Pancreas (tissue), 10 donors: ENCODE measurements at places on chromosomes 12 and 14. TPM values are rescaled to one million over a fixed set of nuclear protein-coding genes. Genes with fewer than 3 reads are reported as not detected.

GRCh38 chr14:93957751-93958566, 18.4 kb downstream of the ASB2 start:
- no peak for DNase-seq
- H3K4me1 ChIP-seq, result no peaks in the 10 kb centered on the region
- H3K4me3 ChIP-seq, result no peak overlapping the region
- no peaks in the 10 kb centered on the region for H3K27me3 ChIP-seq
- no peaks in the 10 kb centered on the region for H3K36me3 ChIP-seq

DNA sequence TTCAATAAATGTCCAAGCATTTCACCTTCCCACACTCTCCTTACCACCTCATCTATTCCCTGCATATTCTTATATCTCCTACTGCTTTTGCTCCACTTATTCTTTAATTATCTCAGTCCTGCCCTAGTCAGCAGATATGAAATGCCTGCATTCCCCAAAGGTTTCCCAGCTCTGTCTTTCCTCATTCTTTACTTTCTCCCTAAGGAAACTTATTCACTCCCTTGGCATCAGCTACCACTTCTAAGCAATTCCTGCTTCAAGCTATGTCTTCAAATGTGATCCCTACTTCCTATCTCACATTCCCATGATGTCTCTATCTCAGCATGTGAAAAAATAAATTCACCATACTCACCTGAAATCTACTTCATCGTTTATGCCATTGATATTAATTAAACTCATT, 111.8 kb downstream of the CAPZA3 start:
- H3K27me3 ChIP-seq, result no peaks in the 10 kb centered on the region
- no peak overlapping the region for H3K27ac ChIP-seq
- no peak for DNase-seq
- H3K4me1 ChIP-seq, result no peaks in the 10 kb centered on the region
- H3K4me3 ChIP-seq, result no peak overlapping the region
- no peaks in the 10 kb centered on the region for H3K36me3 ChIP-seq

GRCh38 chr12:105922670-105923102, 216.1 kb downstream of the NUAK1 start:
- no peaks in the 10 kb centered on the region for H3K27me3 ChIP-seq
- H3K4me3 ChIP-seq, result no peak overlapping the region
- H3K27ac ChIP-seq, result no peak overlapping the region
- no peaks in the 10 kb centered on the region for H3K4me1 ChIP-seq
- DNase-seq, result no peak

- peaks cover 2% of the 10 kb centered on the region for H3K4me1 ChIP-seq
- no peak overlapping the region for H3K4me3 ChIP-seq
- no peaks in the 10 kb centered on the region for H3K27me3 ChIP-seq
- H3K36me3 ChIP-seq, result no peaks in the 10 kb centered on the region
- H3K27ac ChIP-seq, result no peak overlapping the region
- DNase-seq, result no peak
Observed at GRCh38 chr12:69904777-69905176, 79.8 kb downstream of the MYRFL start.

DNA sequence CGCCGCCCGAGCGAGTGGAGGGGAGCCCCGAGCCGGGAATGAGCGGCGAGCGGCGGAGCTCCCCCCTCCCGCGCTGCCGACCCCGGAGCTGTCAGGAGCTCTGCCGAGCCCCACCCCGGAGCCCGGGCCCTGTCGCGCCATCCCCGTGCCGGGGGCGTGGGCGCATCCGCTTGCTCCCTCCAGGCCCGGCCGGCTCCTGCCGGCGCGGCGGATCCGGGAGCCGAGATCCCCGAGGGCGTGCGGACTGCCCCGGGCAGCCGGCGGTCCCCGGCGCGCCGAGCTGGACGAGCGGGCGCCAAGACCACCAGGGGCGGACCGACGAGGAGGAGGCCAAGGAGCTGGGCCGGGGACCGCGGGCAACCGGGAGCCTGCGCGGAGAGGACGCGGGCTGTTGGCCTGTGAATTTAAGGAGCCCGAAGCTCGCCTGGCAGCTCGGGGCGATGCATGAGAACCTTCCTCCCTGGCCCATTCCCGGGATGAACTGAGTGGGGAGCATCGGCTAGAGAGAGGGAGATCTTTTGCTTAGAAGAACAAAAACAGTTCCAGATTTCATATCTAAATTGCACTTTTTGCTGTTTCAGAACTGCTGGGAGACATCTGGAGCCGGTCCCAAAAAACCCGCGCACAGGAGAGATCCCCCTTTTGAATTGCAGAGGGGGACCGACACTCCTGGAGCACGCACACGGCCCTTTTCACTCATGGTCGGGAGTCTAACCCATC, 2.0 kb downstream of the PTHLH start:
- H3K4me3 ChIP-seq, result peak overlapping the region; percentile 61
- no peak overlapping the region for H3K27ac ChIP-seq
- peak; percentile 28 for DNase-seq

DNA sequence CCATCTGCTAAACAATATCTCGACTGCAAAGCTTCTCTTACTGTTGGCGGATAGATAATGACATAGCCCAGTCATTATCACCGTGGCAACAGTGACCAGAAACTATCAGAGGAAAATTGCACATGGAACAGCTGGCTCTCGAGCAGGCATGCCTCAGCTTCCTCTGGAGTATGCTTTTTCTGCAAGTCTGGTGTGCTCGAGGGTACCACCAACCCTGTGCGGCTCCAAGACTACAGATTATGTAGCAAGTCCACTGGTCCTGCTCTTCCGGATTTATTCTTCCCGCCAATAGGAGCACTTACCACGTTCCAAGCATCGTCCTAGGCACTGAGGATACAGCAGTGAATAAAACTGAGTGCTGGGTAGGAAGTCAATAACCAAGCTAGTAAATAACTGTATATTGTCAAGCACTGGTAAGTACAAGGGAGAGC, 1.4 kb upstream of the GLRX5 start:
- no peaks in the 10 kb centered on the region for H3K27me3 ChIP-seq
- peak overlapping the region; percentile 95 for H3K4me3 ChIP-seq
- no peak for DNase-seq
- H3K4me1 ChIP-seq, result peaks cover 21% of the 10 kb centered on the region

DNA sequence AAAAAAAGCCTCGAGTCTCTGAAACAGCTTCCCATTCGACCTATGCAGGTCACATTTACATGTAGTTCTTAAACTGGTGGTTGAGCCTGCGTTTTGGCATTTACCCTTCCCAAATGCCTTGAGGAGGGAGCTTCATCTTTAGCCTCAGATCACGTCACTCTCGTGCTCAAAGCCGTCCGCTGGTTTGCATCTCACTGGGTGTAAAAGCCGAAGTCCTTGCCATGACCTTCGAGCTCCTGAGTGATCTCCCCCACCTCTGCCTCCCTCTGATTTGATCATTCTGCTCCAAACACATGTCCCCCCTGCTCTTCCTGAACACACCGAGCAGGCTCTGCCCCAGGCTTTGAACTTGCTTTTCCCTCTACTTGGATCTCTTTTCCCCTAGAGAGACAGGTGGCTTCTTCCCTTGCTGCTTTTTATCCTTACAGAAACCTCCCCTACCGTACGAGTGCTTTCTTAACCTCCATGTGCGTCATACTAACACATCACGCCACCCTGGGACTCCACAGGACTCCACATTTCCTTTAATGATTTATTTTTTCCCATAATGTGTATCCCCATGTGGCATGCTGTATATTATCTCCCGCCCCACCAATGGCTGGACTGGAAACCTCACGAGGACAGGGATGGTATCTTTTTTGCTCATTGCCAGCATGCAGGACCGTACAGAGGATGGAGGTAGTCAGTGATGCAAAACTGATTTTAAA, 610.7 kb downstream of the VRK1 start:
- H3K4me1 ChIP-seq, result no peaks in the 10 kb centered on the region
- peaks cover 9% of the 10 kb centered on the region for H3K27me3 ChIP-seq
- H3K27ac ChIP-seq, result no peak overlapping the region
- H3K36me3 ChIP-seq, result no peaks in the 10 kb centered on the region

Gene CFAP73
- 0.42 TPM for polyA plus RNA-seq

DNA sequence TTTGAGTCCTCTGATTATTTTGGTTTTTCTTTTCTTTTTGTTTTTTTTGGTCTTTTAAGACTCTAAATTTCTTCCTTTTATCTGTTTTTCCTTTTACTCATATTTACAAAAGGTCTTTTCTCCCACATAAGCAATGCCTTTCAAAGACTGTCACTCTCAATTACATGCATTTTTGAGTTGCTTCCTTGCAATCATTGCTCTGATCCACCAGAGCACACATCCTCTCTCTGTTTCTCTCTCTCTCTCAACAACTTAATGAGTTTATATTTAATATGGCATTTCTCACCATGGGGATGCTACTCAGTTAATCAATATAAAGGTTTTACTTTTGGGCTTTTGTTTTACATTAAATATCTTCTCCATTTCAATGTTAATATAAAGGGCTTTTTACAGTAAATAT, 62.7 kb upstream of the OR10AD1 start:
- no peak for DNase-seq
- H3K4me1 ChIP-seq, result no peaks in the 10 kb centered on the region
- H3K27me3 ChIP-seq, result no peaks in the 10 kb centered on the region
- no peak overlapping the region for H3K4me3 ChIP-seq
- no peak overlapping the region for H3K27ac ChIP-seq
- H3K36me3 ChIP-seq, result no peaks in the 10 kb centered on the region

- peaks cover 40% of the 10 kb centered on the region for H3K36me3 ChIP-seq
- peaks cover 7% of the 10 kb centered on the region for H3K4me1 ChIP-seq
- no peak overlapping the region for H3K4me3 ChIP-seq
- no peak for DNase-seq
- no peak overlapping the region for H3K27ac ChIP-seq
Observed at GRCh38 chr12:120220838-120221575, 20.1 kb upstream of the RPLP0 start.

- H3K4me1 ChIP-seq, result no peaks in the 10 kb centered on the region
- no peaks in the 10 kb centered on the region for H3K36me3 ChIP-seq
- DNase-seq, result no peak
- H3K27ac ChIP-seq, result no peak overlapping the region
- no peaks in the 10 kb centered on the region for H3K27me3 ChIP-seq
Observed at GRCh38 chr12:54463034-54463433, 10.4 kb downstream of the GTSF1 start.

DNA sequence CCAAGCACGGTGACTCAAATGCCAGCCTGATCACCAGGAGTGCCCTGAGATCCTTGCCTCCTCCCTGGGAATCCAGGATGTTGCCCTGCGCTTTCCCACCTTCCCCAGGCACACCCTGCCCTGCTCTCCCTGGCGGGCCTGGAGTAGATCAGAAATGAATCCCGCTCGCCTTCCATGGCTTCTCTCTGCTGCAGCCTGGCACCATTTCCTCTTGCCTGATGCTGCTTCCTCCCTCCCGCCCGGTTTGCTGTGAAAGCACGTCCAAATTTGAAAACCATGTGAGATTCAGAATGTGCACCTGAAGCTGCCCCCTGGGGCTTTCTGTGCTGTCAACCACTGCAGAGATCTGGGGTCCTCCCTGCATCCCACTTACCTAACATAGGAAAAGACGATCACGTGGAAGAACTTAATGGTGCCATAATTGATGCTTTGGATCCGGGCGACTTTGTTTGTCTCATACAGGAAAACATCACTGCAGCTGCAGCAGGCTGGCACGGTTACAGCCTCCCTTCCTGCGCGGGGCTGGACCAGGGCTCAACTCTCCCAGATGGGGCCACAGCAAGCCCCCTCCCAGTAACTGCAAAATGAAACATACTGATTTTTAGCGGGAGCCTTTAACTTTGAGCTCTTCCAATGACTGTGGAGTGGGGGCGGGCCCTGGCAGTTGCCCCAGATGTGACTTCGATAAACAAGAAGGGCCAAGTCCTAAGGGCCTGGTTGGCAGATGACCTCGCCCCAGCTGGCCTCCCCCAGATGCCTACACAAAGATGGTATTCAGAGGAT, 24.9 kb upstream of the C12orf76 start:
- H3K27ac ChIP-seq, result no peak overlapping the region
- no peaks in the 10 kb centered on the region for H3K36me3 ChIP-seq
- DNase-seq, result peak; percentile 42

Gene KRT3
- not detected for polyA plus RNA-seq

DNA sequence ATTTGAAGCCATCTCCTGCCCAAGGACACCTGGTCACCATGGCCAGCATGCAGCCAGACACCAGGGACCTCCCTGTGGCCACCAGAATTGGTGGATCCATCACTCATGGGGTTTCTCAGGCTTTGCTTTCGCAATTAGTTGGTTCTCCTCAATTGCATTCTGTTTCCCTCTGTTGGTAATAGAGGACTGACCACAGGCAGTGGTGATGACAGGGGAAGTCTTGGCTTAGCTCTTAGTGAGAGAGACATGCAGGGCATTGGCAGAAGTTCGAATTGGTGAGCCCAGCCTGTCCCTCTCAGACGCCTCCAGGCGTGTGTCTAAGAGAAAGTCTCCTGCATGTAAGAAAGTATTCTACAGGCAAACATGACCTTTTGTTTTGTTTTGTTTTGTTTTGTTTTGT, 21.3 kb downstream of the HCAR2 start:
- H3K4me1 ChIP-seq, result no peaks in the 10 kb centered on the region
- H3K27ac ChIP-seq, result no peak overlapping the region
- no peak overlapping the region for H3K4me3 ChIP-seq
- no peaks in the 10 kb centered on the region for H3K27me3 ChIP-seq
- no peak for DNase-seq

Gene NAV3
- polyA plus RNA-seq, result 0.77 TPM

Gene SLC25A47
- polyA plus RNA-seq, result 0.07 TPM

Gene CARMIL3
- 4.0 TPM for polyA plus RNA-seq

DNA sequence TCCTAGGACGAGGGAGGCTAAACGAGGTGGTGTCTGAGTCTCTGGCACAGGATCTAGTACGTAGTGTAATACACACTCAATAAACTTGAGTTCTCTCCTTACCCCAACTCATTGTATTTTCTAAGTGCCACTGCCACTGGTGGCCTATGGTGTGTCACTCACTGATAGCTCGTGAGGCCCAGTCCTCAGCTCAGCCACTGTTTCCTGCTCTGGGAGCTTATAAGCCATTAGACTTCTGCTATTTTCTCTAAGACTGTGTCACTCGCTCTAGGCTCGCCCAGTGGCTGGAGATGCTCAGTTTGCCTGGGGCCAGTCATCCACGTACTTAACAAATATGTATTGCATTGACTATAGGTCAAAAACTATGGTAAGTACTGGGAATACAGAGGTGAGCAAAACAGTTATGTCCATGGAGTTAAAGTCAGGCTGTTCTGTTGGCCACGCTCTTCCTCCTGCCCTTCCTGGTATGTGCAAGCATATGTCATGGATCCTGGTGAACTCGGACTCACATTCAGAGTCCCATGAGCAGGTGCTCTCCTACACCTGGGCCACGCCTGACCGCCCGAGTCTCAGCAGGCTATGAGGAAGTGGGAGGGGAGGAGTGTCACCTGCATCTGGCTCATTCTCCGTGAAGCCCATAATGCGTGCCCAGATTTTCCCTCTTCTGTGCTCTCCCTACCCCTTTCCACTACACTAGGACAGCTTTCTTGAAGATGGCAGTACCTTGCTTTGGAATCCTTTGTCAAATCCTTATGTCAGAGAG, 41.6 kb downstream of the DEGS2 start:
- DNase-seq, result no peak
- H3K4me3 ChIP-seq, result no peak overlapping the region
- no peaks in the 10 kb centered on the region for H3K4me1 ChIP-seq
- no peak overlapping the region for H3K27ac ChIP-seq

Gene GARIN6
- polyA plus RNA-seq, result not detected

- no peaks in the 10 kb centered on the region for H3K36me3 ChIP-seq
- H3K27me3 ChIP-seq, result no peaks in the 10 kb centered on the region
- no peak overlapping the region for H3K27ac ChIP-seq
- no peaks in the 10 kb centered on the region for H3K4me1 ChIP-seq
Observed at GRCh38 chr14:89959853-89960445, 4.2 kb downstream of the TDP1 start.

Gene PSMA3
- polyA plus RNA-seq, result 74.7 TPM
